ENCODE measurements at places on chromosomes 4 and X.
A peak's percentile ranks its signal among the peaks of the same experiment; 100 is the strongest.

DNA sequence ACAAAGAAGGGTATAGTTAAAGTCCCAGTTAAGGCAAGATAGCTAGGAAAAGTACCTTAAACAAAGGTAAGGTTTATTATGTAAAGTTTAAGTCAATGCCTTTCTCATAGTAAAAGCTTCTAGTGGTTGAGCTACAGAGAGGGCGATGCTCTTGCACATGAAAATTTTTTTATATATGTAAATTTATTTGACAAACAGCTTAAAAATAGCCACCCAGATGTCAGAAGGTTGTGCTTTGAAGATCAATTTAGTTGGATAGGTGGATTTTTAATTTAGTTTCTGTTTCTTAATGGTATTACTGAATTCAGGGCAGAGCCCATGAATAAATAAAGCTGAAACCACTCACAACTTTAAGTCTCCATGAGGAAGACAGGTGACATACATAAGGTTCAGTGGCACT lies 29.4 kb upstream of the PPP1R2C start:
- no peak for DNase-seq

GRCh38 chr4:73272816-73273215 lies 14.2 kb upstream of the ANKRD17 start:
- peak; percentile 34 for DNase-seq

- DNase-seq, result peak; percentile 50
Observed at GRCh38 chrX:76253432-76253831, 80.6 kb downstream of the PBDC1 start.

DNA sequence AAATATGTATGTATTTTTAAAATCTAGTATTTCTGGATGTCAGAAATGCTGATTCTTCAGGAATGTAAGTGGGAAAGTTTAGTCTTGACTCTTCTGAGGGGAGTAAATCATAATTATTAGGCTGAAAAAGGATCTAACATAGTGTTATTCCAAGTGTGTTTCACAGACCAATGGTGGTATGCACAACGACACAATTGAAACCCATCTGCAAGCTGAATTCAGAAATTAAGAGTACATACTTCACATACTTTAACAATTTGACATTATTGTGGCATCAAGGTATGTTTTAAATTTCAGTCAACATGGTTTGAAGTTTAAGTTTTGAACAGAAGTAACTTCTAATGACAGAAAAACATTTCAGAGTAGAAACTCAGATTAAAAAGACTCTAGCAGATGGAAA lies 236.7 kb downstream of the SLC7A11 start:
- no peak for DNase-seq

DNA sequence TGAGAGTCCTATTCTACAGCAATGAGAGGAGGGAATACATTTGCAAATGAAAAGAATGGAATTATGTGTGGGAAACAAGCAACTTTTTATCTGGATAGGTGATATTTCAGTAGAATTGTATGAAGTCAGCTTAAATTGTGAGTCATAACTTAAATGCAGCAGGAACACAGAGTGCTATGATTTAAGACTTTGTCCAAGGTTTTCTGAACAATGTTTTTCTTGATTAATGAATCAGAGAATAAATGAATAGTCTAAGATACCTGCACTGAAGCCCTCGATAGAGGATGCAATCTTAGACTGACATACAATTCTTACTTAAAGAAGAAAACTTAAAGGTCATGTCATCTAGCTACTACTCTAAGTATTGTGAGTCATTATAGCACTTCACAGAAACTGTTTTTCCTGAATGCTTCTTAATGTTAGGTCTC lies 8.0 kb downstream of the ARHGEF38 start:
- no peak for DNase-seq

DNA sequence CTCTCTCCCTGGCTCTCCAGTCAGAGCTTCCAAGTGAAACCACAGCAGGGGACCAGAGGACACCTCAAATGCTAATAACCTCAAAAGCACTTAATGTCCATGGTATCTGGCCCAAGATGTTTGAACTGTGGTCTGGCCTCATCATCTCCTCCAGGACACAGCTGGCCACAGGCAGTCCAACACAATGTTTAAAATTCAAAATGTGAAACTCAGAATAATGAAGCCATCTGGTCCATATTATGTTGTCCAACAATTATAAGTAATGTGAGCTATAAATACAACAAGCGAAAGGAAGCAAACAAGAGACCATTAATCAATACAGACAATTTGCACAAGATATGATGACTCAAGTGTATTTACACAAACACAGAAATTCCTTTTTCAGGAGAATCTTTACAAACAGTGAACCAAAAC lies 90.7 kb upstream of the S100G start:
- DNase-seq, result no peak

DNA sequence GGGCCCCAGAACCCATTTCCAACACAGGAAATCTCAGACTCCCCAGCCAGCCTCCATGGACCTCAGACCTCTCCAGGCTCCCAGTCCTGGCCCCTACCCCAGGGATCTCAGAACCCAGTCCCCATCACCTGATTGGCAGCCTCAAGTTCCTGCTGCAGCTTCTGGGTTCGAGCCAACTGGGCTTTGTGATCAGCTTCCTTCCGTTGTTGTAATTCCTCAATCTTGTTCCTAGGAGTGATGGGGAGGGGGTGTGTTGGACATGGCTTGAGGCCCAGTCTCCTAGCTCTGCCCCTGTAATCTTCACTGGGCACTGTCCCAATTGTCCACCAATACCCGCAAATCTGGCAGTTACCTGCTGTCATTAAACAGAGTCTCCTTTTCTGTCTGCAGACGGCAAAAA lies 12.6 kb downstream of the GRIPAP1 start:
- no peak for DNase-seq

DNA sequence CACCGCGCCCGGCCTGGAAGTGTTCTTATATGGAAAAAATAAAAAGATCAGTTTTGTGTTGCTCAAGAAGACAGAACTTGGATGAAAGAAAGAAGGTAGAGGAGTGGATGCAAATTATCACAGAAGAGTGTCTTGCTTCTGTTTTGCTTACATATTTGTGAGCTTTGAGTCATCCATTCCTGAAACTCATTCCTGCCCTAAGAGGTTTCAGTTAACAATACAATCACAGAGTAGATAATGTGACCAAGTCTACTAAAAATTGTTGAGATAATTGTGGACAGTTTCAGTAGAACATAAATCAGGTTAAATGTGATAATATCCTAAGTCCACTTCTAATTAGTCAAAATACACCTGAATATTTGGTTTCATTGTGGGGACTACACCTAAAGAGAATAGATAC lies 26.4 kb upstream of the LRCH2 start:
- no peak for DNase-seq

- no peak for DNase-seq
Observed at GRCh38 chr4:56296526-56296925, 90.8 kb downstream of the AASDH start.

GRCh38 chrX:27706526-27706925 lies 101.3 kb upstream of the MAGEB10 start:
- no peak for DNase-seq

DNA sequence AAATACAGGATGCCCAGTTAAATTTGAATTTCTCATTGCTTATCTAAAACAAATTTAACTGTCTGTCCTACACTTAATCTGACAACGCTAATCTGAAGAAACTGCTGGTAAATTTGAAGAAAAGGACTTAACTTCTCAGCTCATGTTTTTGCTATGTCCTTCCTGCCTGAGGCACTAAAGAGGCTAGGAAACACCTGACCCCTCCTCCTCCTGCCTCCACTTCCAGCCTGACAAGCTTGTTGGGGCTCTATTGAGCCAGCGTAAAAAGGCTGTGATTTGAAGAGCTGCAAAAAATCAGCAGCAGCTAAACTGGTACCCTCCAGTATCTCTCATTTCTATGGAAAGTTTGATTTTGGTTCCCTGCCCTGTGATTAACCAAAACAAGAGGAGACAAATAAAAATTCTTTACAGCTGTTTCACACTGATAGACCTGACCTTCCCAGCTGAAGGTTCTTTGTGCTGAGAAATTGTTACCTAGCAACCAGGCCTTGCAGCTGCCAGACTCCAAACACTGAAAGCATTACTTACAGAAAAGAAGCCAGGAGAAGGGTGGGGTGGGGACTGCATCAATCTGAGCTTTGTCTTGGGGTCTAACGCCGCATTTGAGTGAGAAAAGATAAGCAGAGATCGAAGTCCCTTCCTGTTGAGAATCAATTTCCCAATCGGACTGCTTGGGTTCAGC lies 35.0 kb downstream of the DCX start:
- DNase-seq, result no peak

GRCh38 chr4:38672397-38673129 lies 8.6 kb downstream of the KLF3 start:
- DNase-seq, result no peak

DNA sequence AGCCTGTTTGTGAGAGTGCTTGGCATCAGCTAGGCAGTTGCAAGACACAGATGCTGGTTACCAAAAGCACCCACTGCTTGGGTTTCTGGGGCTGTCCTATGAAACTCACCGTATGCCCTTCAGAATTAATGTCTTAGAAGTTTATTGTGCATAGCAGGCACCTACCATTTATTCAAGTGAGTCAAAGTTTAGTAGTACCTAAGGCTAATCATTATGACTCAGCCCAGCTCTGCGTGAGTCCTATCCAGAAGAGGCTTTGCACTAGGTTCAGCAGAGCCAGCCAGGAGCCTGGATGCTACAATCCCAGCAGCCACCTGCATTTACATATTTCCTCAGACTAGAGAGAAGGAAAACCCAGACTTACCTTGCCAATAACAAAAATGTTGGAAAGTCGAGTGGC lies 4.2 kb downstream of the RPS4X start:
- no peak for DNase-seq

- no peak for DNase-seq
Observed at GRCh38 chr4:14046642-14047041, 419.1 kb upstream of the BOD1L1 start.

- peak; percentile 24 for DNase-seq
Observed at GRCh38 chrX:5646818-5647217, 581.8 kb downstream of the NLGN4X start.

DNA sequence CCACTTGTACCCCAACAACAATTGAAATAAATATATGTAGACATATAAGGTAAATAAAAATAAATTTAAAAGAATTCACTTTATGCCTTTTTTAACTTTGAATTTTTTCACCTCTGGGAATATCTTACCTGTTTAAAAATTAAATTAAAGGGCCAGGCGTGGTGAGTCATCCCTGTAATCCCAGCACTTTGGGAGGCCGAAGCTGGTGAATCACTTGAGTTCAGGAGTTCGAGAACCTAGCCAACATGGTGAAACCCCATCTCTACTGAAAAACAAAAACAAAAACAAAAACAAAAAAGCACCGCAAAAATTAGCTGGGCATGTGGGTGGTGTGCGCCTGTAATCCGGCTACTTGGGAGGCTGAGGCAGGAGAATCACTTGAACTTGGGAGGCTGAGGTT lies 164.8 kb downstream of the AASDH start:
- no peak for DNase-seq

GRCh38 chr4:61527888-61528287 lies 327.8 kb downstream of the ADGRL3 start:
- DNase-seq, result no peak

DNA sequence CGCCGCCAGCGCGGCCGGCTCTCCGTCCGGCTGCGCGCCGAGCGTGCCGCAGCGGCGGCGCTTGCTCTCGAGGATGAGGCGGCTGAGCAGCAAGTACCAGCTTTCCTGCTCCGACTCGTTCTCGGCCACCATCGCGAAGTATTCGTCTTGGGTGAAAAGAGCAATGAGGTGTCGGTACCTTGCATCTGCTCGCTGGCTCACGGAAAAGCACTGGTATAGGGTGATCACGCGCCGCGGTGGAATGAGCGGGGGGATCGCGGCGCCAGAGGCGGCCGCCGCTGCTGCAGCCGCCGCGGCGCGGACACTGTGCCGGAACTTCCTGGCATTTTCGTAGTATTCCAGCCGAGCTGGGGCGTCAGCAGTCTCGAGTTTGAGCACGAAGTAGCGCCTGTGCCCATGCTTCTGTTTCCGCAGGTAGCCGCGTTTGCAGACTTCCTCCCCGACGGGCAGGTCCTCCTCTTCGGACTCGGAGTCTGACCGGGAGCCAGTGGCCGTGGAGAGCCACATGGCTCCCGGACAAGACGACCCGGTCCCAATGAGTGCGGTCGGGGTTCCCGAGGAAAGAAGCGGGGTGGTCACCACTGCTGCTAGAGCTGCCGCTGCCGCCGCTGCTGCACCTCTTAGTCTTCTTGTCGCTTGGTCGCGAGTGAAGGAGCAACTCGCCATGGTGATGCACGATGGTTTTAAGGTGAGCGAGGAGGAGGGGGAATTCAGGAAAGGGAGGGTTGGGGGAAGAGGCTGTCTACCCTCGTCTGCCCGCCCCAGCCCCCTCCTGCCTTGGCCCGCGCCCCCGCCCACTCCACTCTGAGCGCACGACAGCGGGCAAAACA lies 469 bp downstream of the IRS4 start:
- no peak for DNase-seq

GRCh38 chrX:574251-574650 lies 56.3 kb upstream of the SHOX start:
- no peak for DNase-seq

DNA sequence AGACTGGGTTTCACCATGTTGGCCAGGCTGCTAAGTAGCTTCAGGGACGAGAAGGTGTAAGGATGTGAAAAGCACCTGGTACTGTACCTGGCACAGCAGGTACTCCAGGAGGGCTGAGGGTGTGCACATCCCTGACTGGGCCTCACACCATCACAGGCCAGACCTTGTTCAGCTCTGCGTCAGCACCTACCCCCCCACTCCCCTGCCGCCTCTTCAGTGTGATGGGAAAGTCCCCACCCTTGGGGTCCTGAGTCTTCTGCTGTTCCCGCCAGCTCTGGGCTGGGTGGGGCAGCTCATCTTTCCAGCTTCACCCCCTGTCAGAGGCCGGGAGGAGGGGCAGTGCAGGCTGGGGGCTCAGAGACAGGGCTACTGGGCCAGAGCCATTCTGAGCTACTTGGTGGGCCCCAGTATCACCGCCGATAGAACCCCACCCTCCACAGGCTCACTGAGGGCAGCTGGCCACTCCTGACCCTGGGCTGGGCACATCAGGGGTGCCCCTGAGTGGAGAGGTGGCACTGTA lies 6.7 kb upstream of the SH3BP2 start:
- no peak for DNase-seq

DNA sequence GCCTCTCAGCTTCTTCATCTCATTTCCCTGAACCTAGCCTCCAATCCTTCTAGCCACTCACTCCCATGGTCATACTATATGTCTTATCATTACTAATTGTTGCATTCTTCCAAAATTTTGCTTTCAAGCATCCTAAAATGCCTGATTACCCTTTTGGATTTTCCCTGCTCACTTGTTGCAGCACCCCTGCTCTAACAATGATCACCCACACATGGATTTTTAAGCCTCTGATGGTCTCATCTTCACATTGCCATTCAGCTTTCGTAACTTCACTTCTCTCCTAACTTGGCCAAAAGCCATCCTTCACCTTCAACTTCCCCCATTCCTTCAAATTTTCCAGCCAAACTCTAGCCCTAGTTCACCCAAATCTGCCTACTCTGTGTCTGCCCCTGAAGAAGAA lies 33.8 kb upstream of the MGST2 start:
- peak; percentile 24 for DNase-seq

DNA sequence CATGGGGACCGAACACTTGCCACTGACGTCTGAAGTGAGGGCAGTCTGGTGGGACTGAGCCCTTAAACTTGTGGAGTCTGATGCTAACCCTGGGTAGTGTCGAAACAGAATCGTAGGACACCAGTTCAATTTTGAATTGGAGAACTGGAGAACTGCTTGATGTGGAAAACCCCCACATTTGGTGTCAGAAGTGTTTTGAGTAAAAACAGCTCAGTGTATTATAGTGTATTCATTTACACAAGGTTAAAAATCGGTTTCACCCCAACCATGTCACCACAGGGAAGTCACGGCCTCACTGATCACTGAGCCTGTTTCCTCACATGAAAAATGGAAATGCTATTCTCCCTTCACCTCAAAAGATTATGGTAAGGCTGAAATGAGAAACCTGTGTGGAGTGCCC lies 21.9 kb downstream of the PIN4 start:
- no peak for DNase-seq

GRCh38 chrX:136086521-136086920 lies 60.8 kb upstream of the FHL1 start:
- DNase-seq, result no peak

Measured in suppressor macrophage treated with lipopolysaccharide for 4 hours (primary cell).